Stimulated activated CD4-positive, alpha-beta T cell treated with anti-CD3 and anti-CD28 coated beads, TNF-alpha, amount 100 ng/mL, for 24 hours (primary cell): ENCODE measurements at places on chromosomes 1 and 21.

DNA sequence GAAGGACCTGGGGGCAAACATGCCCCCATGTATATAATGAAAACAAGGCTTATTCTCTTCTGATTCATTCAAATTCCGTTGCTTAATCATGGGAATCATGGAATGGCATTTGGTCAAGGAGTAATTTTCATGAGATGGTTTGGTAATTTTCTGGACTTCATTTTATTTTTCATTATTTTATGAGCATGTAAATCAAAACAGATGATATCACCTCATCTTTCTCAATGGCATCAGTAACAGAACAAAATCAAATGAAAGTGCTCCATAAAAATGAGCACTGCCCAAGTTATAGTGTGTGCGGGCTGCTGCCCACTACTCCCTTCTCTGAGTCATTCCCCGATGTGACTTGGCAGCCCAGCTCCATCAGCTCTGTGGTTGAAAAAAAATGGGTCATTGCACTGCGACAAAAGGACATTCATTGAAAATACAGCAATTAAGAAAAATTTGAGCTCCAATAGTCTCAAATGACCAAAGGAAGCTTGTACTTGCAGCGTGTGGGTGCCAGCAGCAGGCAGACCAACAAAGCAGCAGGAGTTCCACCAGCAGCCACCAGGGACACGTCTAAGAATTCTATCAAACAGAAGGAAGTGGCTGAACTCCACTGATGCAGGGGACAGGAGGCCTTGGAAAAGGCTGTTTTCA lies 84.3 kb upstream of the VAV3 start:
- no peak for DNase-seq

DNA sequence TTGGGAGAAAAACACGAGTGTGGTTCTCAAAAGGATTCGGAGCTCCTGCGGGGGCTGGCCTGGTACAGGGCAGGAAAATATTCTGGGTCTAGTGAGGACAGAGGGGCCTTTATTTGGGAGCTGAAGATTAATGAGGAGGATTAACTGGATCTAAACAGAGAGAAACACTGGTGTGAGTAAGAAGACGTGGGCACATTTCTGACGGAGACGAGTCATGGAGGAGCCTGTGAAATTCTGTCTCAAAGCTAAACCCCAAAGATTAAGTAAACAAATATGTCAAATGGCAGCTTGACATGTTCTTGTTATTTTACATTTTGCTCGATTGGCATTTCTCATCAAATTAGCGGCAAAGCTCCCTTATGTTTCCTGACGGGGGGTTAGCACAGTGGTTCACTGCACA lies 12.8 kb downstream of the PROK1 start:
- no peak for DNase-seq

DNA sequence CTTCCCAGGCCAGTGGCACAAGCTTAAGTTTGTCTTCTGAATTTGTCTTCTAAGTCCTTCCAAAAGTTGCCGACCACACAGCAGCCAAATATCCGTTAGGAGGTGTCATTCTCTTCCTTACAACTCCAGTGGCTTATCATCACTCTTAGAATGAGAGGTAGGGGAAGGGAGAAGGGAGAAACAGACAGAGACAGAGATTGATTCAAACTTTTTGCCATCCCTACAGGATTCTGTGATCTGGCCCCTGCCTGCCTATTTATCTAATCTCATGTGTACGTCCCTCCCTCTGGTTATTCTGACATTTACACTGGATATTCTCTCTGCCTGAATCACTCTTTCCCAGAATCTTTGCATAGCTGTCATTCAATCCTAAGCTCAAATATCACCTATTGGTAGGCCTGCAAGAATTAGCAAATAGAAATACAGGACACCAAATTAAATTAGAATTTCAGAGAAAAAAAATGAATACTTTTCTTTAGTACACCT lies 488 bp upstream of the GNL2 start:
- no peak for DNase-seq

GRCh38 chr1:9589144-9589718 lies 520 bp downstream of the TMEM201 start:
- peak; percentile 31 for DNase-seq

GRCh38 chr1:109497449-109498160 lies 3.7 kb downstream of the CYB561D1 start:
- no peak for DNase-seq

DNA sequence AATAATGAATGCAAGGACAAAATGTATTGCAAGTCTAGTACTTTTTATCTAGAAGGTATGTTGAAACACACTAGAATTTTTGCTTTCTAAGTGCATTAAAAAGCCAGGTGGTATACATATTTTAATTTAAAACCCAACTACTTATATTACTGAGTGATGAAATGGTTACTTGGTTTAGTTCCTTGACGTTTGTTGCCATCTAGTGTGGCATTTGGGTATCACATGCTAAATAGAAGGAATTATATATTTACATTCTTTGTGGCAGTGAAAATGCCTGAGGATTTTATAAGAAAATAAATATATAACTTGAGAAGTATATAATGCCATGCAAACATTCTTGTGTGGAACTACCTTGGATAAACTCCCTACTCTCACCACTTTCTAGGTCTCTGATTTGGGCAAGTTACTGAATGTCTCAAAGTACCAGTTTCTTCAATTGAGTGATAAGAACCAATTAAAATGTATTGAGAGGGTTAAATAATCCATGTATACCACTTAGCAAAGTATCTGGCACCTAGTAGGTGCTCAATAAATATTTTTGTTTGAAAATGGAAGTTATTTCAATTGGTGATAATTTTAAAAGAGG lies 69.6 kb downstream of the SDCCAG8 start:
- DNase-seq = peak; percentile 22

DNA sequence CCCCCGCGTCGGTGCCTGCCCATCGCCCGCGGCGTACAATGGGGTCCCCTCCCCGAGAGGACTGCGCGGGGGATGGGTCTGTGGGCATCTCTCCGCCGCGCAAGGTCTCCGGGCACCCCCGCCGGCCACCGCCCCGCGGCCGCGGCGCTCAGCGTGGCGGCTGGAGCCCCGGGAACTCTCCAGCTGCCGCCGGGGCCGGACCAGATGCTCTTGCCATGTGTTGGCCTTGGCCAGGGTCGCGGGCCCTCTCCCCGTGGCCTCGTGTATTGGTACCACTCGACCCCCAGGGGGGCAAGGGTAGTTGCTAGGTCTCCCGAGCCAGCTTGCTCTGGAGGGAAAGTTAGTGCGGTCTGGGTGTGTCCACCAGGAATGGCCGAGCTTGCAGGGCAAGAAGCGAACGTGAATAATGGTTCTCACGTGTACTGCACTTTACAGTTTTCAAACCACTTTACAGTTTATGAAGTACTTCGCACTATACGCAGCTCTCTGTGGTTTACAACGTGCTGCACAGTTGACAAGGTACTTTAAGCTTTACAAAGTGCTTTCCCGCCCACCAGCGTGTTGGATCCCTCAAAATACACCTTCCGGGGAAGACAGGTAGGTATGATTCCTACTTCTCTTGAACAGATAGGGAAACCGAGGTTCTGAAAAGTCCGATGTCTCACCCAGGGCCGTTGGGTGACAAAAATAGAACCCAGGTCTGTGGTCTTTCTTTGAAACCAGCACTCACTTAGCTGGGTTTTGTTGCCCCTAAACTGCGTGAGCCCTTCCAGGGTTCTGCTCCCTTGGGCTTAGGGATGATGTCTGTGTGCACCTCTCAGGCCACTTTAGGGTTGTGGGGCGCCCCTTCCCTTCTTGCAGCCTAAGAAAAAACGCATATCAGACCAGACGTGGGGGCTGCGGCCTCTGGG lies 1.2 kb downstream of the EPHB2 start:
- no peak for DNase-seq

DNA sequence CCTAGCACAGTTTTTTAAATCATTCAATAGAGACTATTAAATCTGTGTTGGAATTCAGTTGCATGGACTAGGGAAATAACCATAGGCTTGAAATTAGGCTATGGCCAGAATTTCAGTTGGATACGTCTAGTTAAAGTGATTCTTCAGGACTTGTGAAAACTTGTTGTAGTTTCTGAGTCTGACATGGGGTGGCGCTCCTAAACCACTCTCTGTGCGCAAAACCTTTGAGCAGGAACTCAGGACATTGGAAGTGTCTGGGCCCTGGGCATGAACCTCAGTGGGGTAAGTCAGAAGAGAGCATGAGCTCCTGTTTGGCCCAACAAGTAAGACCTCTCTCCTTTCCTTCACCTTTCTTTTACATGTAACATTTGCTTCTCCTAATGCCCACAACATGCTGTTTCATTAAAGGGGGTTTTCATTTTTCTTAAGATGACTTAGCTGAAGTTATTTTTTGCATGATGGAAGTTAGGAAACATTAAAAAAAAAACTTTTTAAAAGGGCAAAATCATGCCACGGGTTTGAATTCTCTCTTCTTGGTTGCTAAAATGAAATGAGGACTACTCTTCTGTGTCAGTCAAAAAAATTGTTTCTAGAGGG lies 17.1 kb upstream of the CCDC190 start:
- no peak for DNase-seq

DNA sequence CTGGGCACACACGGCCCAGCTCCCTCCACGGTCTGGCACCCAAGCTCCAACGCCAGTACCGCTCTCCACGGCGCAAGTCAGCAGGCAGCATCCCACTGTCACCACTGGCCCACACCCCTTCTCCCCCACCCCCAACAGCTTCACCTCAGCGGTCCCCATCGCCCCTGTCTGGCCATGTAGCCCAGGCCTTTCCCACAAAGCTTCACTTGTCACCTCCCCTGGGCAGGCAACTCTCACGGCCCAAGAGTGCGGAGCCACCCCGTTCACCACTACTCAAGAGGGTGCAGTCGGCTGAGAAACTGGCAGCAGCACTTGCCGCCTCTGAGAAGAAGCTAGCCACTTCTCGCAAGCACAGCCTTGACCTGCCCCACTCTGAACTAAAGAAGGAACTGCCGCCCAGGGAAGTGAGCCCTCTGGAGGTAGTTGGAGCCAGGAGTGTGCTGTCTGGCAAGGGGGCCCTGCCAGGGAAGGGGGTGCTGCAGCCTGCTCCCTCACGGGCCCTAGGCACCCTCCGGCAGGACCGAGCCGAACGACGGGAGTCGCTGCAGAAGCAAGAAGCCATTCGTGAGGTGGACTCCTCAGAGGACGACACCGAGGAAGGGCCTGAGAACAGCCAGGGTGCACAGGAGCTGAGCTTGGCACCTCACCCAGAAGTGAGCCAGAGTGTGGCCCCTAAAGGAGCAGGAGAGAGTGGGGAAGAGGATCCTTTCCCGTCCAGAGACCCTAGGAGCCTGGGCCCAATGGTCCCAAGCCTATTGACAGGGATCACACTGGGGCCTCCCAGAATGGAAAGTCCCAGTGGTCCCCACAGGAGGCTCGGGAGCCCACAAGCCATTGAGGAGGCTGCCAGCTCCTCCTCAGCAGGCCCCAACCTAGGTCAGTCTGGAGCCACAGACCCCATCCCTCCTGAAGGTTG lies 97.6 kb downstream of the PIK3R3 start:
- DNase-seq = no peak

GRCh38 chr21:41011098-41011731 lies 156.7 kb upstream of the BACE2 start:
- DNase-seq = no peak

- no peak for DNase-seq
Observed at GRCh38 chr1:63635681-63636080, 42.5 kb downstream of the PGM1 start.

GRCh38 chr1:206495493-206496046 lies 11.8 kb upstream of the RASSF5 start:
- DNase-seq = no peak

- DNase-seq = no peak
Observed at GRCh38 chr21:41269535-41269934, 47.1 kb upstream of the FAM3B start.

DNA sequence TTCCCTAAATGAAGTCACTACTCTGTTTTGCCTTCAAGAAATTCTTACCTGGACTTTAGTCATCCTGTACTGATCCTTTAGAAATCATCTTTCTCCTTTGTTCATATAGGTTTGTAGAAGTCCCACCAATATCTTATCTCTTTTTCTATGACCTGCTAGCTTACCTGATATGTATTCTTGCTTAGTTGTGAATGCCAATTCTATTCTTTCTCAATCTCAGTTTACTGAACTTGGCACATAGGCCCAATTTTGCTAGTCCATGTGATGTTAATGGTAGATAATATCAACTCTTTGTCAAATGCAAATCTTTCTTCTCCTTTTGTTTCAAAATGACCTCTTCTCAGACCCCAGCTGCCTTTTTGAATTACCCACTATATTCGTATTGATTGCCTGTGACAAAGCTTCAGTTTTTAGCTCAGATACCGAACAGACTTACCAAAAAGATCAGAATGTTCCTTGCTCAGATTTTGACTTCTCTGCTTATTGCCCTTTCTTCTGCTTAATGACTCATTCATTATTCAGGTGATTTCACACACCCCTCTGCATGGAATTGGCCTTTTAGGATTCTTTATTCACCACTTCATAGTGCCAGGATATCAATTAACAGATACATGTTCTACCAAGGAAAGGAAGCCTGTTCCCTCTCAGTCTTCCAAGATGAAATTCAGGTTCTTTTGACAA lies 20.6 kb downstream of the IPO9 start:
- no peak for DNase-seq

GRCh38 chr21:30847627-30848500 lies 18.3 kb upstream of the KRTAP7-1 start:
- no peak for DNase-seq

DNA sequence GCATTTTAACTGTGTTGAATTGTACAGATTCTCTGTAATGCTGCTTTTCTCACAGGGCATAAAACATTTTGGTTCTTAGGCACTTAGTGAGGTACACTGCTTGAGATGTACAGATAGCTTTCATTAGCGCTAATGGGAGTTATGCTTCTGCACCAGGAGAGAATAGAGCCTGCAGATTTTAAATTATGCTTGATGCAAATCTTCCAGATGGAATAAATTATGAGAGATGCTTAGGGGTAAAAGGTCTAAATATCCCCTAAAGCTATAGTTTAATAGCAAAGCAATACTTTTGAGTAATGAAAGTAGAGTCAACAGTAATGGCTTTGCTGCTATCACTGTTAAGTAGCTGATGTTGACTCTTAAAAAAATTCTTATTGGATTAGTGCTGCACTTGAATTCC lies 248.9 kb downstream of the S1PR1 start:
- DNase-seq = no peak

GRCh38 chr1:32870615-32871363 lies at the start of gene FNDC5:
FNDC5 (minus strand) TSS chr1:32870912.
- DNase-seq = no peak

GRCh38 chr1:218886101-218886871 lies 287.4 kb upstream of the LYPLAL1 start:
- DNase-seq = no peak

GRCh38 chr1:183033205-183033604 lies 10.0 kb downstream of the LAMC1 start:
- no peak for DNase-seq

DNA sequence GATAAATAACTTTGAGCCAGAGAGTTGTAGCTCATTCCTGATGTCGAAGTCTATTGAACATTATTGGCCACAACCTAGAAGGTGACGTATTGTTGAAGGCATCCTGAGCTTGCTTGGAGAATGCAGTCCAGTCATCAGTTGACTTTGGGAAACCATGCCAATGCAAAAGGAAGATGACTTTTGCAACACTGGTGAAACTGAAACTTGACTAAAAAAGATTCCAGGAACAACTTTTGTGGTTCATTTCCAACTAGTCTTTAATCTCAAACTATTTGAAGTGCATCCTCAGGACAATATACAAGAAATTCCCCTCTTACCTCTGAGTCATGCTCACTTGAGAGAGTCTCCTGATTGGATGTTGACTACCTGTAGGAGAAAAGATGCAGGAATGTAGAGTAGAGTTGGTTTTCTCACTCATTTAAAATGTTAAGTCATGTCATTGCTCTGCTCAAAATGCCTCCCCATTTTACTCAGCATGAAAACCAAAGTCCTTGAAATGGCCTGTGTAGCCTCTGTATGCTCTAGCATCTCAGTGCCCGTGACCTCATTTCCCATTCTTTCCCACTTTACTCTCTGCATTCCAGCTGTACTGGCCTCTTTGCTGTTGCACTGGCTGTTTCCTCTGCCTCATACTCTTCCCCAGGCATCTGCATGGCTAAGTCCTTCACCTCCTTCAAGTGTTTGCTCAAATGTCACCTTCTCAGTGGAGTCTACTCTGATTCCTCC lies 24.4 kb upstream of the LEPR start:
- DNase-seq = no peak
